Dorsolateral prefrontal cortex (tissue), 122 donors: ENCODE measurements at places on chromosomes 2 and 18.

GRCh38 chr2:234826681-234827080 is 125.1 kb upstream of the SH3BP4 start:
- no peak for DNase-seq

- no peak for DNase-seq
Observed at GRCh38 chr2:88692187-88692586, 714 bp downstream of the RPIA start.

DNA sequence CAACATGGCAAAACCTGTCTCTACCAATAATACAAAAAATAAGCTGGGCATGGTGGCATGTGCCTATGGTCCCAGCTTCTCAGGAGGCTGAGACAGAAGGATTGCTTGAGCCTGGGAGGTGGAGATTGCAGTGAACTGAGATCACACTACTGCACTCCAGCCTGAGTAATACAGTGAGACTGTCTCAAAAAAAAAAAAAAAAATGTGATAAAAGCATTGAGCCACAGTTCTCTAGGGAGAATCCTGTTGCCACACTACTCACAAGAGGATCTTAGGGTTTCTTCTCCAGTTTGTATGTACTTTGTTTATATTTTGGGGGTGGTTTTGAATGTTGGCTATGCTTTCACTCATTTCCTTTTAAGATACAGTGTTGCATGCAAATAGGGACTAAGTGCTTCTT is 62.0 kb downstream of the TMEM185B start:
- DNase-seq, result no peak

GRCh38 chr18:53551868-53552426 is 672.5 kb downstream of the MBD2 start:
- no peak for DNase-seq

- no peak for DNase-seq
Observed at GRCh38 chr2:188292348-188293239, 920 bp downstream of the GULP1 start.

GRCh38 chr2:31469648-31470047 is 55.1 kb upstream of the XDH start:
- no peak for DNase-seq

- no peak for DNase-seq
Observed at GRCh38 chr2:150125188-150125587, 362.3 kb downstream of the RND3 start.

- no peak for DNase-seq
Observed at GRCh38 chr2:68994864-68995263, 18.1 kb upstream of the ANTXR1 start.

DNA sequence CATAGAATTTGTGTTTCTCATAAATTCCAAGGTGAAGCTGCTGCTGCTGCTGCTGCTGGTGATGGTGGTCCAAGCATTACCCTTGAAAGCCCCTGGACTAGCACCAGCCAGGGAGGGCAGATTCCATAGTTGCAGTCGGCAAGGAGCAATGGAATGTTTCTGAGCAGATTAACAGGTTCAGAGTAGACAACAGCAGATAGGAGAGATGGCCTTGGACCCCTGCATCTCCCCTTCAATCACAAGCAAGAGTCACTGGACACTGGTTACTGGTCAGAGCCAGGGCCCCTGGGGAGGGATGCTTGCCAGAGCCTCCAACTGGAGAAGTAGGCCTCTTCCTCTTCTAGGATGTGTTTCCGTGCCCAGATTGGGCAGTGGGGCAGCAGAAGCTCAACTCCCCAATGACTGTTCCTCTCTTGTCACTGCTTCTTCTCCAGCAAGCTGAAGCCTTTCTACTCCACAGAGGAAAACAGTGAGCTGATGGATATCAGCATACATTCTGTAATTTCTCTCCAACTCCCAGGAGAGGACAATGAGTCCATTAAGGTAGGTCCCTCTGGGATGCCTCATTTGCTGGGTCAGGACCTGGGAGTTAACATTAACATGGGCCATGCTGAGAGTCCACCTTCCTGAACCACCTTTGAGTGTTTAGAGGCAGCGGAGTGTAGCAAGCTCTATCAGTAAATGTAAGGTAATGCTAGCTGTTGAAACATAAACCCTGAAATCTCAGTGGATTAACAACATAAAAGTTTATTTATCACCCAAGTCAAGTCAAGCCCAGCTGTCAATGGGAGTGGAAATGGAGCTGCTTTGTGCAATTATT is 35.3 kb downstream of the MROH2A start:
- peak; percentile 12 for DNase-seq

DNA sequence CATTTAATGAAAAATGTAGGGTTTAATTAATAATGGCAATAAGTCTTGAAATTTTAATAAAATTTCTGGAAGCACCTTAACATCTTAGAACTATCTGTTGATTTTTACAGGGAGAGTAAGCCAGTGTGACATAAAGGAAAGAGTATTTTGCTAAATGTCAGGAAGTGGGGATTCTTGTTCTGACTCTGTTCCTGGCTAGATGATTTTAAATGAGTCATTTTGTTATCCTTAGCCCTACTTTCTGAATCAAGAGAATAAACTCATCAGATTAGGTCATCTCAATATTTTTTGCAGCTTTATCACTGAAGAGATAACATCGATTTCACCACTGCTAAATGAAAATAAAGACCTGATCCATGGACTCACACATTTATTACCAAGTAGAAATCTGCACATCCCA is 377.5 kb upstream of the CYRIA start:
- DNase-seq, result no peak

GRCh38 chr2:182668671-182669070 is 47.4 kb upstream of the DNAJC10 start:
- no peak for DNase-seq

GRCh38 chr2:237353215-237353614 is 60.7 kb downstream of the COL6A3 start:
- DNase-seq, result no peak

DNA sequence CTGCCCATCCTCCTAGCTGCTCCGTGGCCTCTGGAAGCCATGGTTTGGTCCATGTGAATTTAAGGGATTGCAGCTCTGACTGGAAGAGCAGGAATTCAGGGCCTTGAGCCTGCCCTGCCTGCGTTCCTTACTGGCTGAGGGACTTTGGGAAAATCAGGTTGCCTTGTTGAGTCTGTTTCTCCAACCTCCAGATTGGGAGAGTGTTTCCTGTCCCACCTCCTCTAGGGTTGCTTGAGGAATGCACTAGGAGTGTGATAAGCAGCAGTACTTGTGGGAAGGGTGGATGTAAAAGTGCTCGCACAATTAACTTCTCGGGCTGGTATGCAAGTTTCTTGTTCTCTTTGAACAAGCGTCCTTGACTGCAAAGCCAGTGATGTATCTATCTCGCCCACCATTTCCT is 84.4 kb upstream of the YWHAQ start:
- no peak for DNase-seq

DNA sequence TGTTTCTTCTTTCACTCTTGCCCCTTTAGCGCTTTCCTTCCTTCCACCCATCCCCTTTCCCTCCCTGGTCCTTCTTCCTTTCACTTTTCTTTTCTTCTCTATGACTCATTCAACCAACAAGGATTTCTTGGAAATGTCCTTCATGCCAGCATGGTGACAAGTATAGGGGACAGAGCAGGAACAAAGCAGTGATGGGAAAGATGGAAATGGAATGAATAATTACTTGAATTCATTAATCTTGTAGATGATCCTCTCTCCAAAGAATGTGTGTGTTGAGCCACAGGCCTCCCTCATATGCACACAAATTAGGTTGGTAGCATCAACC is 1.5 kb downstream of the VAMP5 start:
- DNase-seq, result no peak

GRCh38 chr2:9222239-9222892 is 15.8 kb downstream of the ASAP2 start:
- DNase-seq, result no peak

DNA sequence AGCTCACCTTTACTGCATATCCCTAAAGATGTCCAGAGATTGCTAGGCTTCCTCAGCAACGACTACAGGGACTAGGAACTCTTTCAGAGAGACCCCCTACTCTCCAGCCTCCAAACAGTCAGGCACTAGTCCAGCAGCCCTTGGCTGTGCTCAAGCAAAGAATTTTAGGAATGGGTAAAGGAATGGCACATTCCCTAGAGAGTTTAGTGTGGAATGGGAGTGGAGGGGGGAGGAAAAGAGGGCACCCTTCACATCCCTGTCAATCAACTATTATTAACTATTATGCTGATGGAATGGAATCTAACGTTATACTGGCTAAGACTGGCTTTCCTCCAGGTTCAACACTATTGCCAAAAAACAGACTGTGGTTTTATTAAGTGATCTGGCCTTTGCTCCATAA is 64.8 kb downstream of the IKZF2 start:
- no peak for DNase-seq

GRCh38 chr2:164066095-164066494 is 330.3 kb upstream of the FIGN start:
- no peak for DNase-seq

DNA sequence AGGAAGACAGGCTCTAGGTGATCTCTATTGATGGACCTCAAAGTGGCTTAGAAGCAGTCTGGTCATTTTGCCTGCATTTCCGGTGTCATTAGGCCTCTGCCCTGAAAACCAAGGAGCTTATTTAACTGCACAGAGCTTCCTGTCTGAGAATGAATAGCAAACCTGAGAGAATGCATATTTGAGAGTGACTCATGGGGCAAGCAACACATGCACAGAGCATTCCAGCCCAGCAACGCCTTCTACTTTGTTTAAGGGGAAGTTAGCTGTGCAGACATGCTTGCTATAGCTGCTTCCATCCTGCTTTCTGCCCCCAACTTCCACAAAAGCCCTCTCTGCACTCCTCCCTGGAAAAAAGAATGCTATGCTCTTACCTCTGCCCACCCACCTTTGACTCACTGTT is 232.8 kb downstream of the GRB14 start:
- no peak for DNase-seq

DNA sequence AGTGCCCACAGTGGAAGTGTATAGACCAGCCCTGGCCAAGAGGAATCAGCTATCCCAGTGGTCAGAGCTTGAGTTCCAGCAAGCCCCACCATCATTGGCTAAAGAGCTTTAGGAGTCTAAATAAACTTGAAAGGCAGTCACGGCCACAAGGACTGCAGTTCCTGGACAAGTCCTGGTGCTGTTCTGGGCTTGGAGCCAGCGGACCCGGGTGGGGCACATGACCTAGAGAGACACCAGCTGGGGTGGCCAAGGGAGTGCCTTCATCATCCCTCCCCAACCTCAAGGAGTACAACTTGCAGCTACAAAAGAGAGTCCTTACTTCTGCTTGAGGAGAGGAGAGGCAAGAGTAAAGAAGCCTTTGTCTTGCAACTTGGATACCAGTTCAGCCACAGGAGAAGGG is 439.8 kb upstream of the TMEFF2 start:
- DNase-seq, result no peak

GRCh38 chr2:164060031-164060430 is 324.2 kb upstream of the FIGN start:
- DNase-seq, result no peak

DNA sequence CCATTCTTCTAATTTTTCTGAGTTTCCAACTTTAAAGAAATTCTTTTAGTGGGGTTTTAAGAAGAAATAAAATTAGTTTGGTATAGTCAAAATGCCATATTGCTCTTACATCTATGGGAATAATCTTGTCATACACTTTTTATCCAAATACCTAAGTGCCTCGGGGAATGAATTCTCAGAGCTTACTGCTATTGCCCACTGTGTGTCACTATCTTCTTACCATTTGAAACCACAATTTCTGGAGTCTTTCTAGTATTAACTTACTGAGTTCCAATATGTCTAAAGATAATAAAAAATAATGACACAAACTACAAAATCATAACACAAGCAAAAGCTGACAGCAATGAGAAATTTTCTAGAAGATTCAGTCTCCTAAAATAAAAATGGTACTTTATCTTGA is 23.7 kb upstream of the DNAH6 start:
- no peak for DNase-seq

- no peak for DNase-seq
Observed at GRCh38 chr2:126657148-126657635, 1.2 kb downstream of the GYPC start.

DNA sequence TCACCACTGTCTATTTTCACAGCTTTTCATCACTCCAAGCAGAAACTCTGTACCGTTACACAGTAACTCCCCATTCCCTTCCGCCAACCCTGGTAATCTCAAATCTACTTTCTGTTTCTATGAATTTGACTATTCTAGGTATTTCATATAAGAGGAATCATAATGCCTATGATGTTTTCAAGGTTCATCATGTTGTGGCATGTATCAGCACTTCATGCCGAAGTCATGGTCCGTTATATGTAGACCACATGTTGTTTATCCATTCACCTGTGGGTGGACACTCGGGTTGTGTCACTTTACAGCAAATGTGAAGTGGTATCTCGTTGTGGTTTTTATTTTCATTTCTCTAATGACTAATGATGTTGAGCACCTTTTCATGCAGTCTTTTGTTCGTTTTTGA is 21.6 kb downstream of the CPSF3 start:
- DNase-seq, result no peak

DNA sequence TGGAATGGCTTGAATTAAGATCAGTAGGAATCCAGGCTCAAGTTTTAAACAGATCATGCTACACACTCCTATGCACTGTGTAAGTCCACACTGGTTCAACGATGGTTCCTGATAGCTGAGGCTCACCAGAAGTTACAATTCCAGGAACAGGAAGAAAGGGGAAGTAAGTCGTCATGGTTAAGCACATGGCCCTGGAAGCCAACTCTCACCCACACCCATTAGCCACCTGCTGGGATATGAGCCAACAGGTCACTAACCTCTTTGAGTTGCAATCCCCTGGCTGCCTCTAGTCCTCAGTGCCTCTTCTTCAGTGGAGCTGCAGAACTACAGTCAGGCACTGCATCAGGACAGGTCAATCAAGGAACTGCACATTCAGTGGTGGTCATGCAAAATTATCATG is 133.5 kb downstream of the TMEM182 start:
- no peak for DNase-seq

DNA sequence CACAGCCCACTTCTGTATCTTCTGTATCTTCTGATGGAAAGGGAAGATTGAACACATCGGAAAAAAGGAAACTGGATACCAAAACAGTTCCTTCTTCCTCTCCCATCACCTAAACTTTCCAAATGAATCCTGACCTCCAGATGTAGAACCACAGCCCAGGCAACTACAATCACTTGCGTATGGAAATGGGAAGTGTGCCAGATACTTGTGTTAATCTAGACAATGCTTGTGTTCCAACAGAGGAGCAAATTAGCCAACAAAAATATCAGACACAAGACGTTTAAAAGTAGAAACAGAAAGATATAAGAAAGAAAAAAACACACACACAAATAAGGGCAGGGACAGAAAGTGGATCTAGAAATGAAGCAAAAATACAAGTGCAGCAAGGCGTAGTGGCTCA is 31.4 kb upstream of the DUSP2 start:
- DNase-seq, result no peak

DNA sequence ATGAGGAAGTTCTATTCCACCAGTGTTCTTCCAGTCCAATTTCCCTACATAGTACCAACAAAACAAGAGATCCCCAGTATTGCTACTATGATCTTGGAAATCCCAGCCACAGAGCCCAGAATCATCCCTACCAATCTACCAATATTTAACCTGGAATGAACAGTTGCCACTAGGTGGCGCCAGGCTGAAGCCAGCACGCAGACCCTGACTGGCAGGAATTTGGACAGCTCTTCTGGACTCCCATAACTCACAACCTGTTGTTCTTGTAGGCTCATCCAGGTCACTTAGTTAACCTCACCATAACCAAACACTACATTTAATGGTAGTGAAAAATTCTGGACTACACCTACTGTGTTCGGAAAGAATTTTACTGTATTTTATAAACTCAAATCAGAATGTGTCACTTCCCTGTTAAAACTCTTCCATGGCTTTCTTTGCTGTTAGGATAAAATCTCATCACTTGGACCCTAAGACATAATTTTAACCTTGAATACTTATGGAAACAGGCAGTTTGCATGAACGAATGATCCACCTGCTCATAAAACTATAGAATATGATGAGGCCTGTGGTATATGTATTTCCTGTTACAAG is 59.8 kb upstream of the SLC38A11 start:
- peak; percentile 68 for DNase-seq
